ENCODE measurements at places on chromosomes 7 and 10.

GRCh38 chr7:73907554-73908122 lies 46.7 kb downstream of the TMEM270 start:
- DNase-seq, result no peak

DNA sequence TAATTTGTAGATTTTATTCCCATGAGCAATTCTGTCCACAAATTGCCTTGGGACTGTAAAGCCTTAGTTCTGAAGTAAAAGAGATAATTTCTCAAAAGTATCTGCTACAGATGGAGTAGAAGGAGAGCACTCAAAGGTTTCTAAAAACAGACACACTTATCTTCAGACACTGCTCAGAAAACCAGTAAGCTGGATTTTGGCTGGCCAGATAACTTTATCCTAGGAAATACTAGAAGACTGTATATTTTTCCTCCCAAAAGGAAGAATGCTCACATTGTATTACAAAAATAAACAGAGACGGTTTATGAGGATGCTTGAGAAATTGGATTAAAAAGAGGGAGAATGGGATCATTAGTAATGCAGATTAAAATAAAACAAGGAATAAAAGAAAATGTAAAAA lies 178.0 kb upstream of the IGFBP3 start:
- DNase-seq, result no peak

- DNase-seq, result no peak
Observed at GRCh38 chr7:85221796-85222195, 34.9 kb upstream of the SEMA3D start.

GRCh38 chr7:73994023-73994422 lies 34.0 kb upstream of the ELN start:
- DNase-seq, result no peak

- no peak for DNase-seq
Observed at GRCh38 chr7:108267615-108268014, 137.5 kb upstream of the LAMB4 start.

- no peak for DNase-seq
Observed at GRCh38 chr10:4652111-4653010, 173.6 kb upstream of the AKR1E2 start.

DNA sequence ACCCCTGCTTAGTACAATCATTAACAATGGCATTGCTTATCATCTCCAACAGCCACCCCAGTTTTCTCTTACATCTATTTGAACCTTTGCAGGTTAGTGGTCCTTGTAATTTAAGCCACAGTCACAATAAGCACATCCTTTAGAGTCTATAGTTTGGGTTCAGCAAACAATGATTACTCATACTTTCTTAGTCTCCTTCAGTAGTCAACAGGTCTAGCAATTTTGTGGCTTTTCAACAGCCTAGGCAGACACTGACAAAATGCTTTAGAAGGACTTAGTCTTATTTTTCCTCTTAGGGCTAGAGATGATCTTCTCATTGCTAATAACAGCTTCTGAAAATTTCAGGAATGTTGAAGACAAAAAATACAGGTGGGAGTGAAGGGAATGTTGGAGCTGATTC lies 32.3 kb upstream of the FAM204A start:
- DNase-seq, result no peak

DNA sequence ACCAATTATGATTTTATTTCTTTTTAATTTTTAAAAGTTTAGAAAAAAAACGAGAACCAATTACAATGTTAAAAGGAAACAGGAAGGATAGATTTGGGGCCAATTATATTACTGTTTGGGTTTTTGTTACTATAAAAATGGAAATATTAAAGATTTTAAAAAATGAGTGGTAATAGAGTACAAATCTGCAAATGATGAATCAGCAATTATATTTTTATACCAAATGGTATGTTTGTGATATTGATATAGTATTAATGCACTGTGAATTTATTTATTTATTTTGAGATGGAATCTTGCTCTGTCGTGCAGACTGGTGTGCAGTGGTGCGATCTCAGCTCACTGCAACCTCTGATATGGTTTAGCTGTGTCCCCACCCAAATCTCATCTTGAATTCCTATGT lies 11.5 kb upstream of the GARIN1A start:
- DNase-seq, result no peak

DNA sequence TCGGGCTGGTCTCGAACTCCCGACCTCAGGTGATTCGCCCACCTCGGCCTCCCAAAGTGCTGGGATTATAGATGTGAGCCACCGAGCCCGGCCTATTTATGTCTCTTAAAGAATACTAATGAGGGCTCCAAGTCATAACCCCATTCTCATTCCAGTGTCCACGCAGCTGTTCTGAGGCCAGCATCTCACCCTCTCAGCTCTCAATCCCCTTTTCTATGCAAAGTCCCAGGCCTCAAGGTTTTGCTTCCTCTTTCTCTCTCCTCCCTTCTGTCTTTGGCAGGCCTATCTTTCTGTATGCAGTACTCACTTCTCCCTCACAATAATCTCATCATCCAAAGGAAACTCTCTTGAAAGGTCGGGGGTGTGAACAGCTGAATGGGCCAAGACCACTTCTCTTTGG lies 28.0 kb upstream of the VSIR start:
- DNase-seq, result no peak

GRCh38 chr7:90520484-90520883 lies 51.0 kb downstream of the PTTG1IP2 start:
- no peak for DNase-seq
